Fibroblast of lung (primary cell): ENCODE measurements at places on chromosomes 7 and 10. TPM values are rescaled to one million over a fixed set of nuclear protein-coding genes. Genes with fewer than 3 reads are reported as not detected.

DNA sequence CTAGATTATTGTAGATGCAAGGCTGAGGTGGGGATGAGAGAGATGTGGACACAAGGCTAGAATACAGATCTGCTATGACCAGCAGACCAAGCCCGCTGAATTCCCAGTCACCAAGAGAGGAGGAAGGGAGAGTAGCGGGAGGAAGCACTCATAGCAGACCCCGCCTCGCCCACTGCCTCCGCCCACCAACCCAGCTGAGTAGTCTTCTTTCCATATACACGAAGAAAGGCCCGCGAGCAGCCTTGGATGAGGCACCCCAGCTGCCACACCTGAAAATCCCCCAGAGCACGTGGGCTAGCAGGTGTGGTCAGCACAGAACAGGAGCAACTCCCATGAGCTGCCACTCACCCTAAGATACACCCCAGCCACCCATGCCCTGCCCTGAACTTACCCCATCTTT lies 7.9 kb upstream of the H2BK1 start:
- DNase-seq: no peak

GRCh38 chr10:108338146-108338545 lies 1173.6 kb upstream of the SORCS1 start:
- no peak for DNase-seq

HYAL4 gene
- total RNA-seq: not detected in 2 replicates

GRCh38 chr10:396535-397220 lies 261.4 kb downstream of the ZMYND11 start:
- DNase-seq: no peak

DNA sequence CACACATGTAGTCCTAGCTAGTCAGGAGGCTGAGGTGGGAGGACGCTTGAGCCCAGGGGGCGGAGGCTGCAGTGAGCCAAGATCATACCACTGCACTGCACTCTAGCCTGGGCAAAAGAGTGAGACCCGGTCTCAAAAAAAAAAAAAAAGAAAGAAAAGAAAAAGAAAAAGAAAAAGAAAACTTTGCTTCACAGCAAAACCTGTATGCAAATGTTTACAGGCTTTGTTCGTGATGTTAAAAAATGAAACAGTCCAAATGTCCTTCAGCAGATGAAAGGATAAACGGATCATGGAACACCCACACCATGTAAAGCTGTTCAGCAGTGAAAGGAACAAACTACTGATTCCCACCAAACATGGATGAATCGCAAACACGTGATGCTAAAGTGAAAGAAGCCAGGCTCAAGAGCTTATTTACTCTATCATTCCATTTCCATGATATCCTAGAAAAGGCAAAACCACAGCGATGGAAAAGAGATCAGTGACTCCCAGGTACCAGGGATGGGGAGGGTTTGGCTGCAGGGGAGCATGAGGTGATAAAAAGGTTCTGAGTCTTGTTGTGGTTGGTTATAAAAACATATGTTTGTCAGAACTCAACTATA lies 15.1 kb downstream of the LRRC20 start:
- peak; percentile 85 for DNase-seq

PRLHR gene
- not detected in 2 replicates for total RNA-seq

- DNase-seq: no peak
Observed at GRCh38 chr10:6232846-6233724, 30.4 kb downstream of the PFKFB3 start.

DNA sequence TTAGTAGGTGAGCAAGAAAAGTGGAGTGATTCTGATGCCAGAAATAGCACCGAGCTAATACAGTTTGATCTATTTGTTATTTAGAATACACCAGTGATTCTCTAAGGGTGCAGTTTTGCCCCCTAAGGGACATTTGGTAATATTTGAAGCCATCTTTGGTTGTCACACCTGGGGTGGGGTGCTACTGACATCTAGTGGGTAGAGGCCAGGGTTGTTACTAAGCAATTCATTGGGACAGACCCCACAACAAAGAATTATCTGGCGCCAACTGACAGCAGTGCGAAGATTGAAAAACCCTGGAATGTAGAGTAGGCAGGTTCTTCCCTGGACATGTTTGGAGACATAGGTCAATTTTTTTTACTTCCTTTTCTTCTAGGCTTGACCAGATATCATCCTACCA lies 14.6 kb downstream of the PALS2 start:
- peak; percentile 15 for DNase-seq

GRCh38 chr7:40658729-40659128 lies 523.9 kb downstream of the SUGCT start:
- DNase-seq: no peak

DNA sequence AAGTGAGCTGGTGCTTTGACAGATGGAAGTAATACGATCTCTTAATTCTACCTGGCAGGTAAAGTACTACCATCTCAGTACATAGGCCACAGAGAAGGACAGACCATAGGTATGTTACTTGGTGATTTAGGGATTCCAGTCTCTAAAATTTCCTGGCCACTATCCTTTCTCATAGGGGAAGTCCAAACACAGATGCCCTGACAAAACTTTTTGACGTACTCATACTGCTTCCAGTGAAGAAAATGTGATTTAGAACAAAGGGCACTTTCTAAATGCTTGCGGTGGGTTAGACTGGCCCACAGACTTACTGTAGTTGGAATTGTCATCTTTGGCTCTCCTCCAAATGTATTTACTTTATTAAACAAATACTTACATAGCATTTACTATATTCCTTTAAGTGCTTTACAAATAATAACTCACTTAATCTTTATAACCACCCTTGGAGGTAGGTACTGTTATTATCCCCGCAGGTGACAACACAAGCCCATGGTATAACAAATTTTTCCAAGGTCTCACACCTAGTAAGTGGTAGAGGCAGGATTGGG lies 3.0 kb downstream of the PI4K2A start:
- no peak for DNase-seq

DNA sequence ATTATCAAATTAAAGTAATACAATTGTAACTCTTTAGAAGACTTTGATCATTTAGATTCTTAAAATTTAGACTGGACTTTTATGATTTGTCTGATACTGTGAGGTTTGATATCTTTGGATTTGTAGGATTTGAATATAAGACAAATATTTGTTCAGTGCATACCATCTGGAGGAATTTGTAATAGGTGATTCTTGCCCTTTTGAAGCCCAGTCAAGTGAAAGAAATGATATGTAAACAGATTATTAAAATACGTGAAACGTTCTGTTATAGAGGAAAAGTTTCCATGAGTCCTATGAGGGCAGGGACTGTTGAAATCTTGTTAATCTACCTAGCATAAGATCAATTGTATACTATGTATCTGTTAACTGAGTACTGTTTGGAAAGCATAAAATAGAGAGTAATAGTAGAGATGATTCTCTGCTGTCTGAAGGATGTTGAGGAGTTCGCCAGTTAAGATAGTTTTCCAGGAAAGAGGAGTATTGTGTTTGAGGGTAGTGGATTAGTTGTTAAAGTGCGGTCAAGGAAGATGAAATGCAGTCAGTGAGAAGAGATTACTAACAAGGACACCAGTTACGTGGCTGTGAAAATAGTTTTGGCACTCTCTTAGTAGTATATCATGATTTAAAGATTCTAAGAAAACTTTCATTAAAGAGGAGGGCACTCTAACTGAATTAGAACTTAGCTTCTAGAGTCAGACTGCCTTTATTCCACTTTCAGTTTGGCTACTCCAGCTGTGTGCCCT lies 14.4 kb downstream of the PDCD4 start:
- no peak for DNase-seq

GJD4 gene
- total RNA-seq: 0.17 TPM in 1 of 2 replicates, not detected in the other

CDNF gene
- total RNA-seq: 1.2 and 1.5 TPM in 2 replicates

MDFIC gene
- total RNA-seq: 41.6 and 67.4 TPM in 2 replicates
